Esophagus muscularis mucosa (tissue), 4 donors: ENCODE measurements at places on chromosomes 5 and 9. TPM values are rescaled to one million over a fixed set of nuclear protein-coding genes. Genes with fewer than 3 reads are reported as not detected.
A peak's percentile ranks its signal among the peaks of the same experiment; 100 is the strongest.

DNA sequence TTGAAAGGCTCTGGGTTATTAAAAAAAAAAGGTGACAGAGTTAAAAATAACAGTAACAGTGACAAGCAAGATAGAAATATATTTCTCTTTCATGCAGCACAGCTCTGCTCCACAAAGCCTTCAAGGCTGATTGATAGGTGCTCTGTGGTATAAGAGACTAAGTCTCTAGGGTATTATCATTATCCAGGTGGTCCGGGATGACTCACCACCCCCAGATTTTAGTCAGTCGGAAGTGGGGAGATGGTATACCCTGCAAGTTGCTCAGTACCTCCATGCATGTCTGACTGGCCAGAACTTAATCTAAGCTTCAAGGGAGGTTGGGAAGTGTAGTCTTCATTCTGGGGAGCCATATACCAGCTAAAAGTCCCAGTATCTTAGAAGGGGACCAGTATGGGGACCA is 76.1 kb downstream of the SLC1A3 start:
- DNase-seq, result no peak

DNA sequence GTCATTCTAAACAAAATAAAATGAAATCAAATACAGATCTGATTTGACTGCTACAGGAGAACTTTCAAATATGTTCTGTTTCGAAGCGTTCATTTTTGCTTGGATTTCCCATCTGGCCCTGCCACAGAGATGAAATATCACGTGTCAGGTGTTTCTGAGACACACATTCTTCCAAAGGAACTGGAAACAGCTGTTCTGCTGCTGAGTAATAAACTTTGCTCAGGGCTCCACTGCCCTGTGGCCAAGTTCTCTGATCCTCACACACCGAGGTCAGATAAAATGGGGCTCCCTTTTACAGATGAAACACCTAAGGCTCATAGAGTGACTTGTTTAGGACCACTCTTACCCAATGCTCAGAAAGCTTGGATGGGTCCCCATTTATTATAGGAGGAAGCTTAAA is 42.5 kb downstream of the FRMPD1 start:
- no peak for DNase-seq

DNA sequence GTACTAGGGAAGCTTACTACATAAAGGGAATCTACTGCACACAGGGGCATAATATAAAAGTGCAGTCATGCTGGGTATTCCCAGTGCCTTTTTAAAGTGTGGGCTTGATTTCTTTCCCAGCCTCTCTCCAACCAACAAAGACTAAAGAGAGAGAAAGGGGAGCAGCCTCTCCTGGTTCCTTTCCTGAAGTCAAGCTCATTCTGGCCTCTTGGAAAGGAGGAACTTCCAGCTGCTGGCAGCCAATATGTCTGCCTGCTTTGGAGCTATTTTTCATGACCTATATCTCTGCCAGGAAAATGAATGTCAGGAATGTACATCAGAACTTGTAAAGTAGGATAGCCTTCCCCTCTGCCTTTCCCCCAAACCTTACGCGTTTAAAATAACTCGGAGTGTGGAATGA is 57.1 kb downstream of the RAB3C start:
- no peak for DNase-seq

- peak; percentile 97 for DNase-seq
Observed at GRCh38 chr5:139439013-139439903, at the start of gene DNAJC18. Gene DNAJC18 (minus strand): TSS chr5:139439525. CDS start chr5:139439445, 80 bp downstream.

DNA sequence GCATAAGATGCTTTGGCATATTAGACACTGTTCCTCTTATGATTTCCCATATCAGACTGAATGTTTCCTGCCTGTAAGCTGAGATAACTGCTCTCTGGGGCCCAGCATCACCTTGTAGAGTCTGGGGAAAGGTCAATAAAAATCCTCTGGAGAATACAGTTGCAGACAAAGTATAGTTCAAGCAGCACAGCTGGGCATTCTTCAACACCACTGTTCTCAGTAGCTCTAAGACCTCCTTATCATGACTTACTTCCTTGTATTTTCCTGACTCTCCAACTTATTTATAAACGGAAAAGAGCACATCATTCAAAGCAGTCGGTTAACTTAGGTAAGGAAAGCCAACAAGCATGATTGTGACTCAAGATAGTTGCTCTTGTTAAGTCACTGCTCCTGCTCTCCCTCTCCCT is 208.7 kb upstream of the RASEF start:
- no peak for DNase-seq

DNA sequence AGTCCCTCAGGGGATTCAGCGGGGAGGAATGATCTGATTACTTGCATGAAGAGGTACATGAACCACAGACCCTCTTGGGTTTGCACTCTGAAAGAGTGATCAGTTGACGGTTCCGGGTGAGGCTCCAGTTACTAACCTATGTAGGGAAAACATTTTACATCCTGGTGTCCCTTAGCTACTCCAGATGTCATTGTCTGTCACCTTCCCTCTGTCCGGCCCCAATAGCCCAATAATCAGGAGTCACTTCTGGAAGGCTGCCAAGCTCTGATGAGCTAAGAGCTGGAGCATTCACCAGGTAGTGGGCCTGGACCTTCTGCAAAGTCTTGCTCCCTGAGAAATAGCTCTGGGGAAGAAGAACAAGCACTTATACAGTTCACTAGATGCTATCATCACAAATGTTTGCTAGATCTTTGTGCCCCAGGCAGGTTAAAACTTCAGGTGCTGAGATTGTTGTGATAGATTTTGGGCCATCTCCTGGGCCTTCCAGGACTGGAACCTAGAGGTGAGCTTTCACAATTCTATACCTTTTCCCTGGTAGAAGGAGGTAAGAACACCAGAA is 64.5 kb downstream of the ENTREP1 start:
- peak; percentile 86 for DNase-seq

DNA sequence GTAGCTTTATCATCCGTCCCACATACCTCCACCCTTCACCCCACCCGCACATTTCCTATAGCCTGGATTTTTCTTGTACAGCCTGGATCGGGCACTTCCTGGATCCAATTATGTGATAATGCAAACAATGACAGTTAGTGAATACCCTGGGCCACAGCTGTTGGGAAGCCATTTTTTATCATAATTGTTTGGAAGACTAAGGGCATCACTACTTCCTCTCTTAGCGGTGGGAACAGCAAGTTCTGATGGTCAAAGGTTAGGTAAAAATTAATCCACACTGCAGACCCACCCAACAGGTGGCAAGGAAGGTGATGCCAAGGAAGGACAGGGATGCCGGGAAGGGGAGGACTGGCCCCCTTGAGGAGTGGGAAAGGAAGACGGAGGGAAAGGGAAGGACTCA is 183.7 kb downstream of the SAXO1 start:
- no peak for DNase-seq

DNA sequence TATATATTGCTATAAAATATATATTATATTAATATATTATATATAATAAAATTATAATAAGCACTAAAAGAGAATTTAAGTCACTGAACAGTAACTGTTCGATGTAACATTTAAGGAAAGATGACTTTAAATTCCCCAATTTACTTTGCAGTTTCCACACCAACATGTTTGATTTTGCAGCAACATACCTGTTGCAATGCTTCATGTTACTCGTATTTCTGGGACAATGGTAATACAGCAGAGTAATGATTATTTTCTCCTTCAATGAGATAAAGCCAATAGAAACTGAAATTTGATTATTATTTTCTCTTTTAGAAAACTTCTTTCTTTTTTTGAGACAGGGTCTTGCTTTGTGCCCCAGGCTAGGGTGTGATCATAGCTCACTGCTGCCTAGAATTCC is 9.5 kb upstream of the NAA35 start:
- DNase-seq, result no peak

GRCh38 chr5:44536650-44537260 is 147.5 kb upstream of the FGF10 start:
- DNase-seq, result no peak

DNA sequence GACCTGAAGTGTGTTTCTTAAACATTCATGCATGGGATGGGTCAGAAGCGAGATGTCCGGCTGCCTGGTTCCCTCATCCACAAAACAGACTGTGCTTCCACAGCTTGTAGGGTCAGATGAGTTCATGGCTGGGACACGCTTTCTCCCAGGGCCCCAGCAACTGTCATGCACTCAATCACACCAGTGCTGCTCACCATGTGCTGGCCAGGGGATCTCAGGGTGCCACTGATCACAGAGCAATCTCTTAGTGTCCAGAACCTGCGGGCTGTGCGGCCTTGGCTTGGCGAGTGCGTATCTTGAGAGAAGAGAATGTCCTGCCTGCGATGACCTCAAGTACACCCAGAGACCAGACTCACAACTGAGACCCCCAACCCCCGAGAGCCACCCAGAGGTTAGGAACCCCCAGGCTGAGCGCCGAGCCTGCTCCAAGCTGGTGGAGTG is 26.0 kb upstream of the FCN2 start:
- no peak for DNase-seq

DNA sequence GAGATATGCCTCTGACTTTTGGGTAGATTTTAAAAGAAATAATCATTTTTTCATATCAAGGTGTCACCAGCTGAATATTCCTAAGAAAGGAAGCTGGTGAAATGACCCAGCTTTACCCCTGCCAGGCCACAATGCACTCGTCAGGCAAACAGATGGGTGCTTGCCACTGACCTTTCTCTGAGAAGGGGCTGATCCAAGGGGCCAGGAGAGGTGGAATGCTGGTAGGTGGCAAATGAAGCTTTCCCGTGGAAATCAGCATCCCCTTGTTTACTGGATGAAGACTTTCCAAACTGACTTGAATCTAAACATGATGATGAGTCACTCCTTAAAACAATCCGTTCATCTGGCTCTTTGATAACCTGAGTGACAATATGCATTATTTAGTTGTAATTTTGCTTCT is 44.3 kb upstream of the PLPP6 start:
- no peak for DNase-seq

The MSX2 gene
- 2.1 TPM for total RNA-seq

The SPAAR gene
- 2.1 TPM for total RNA-seq

The DBN1 gene
- total RNA-seq, result 92.2 TPM

The IL13 gene
- not detected for total RNA-seq

The RNF180 gene
- 17.9 TPM for total RNA-seq

The CKMT2 gene
- total RNA-seq, result 8.6 TPM

The YTHDC2 gene
- 15.0 TPM for total RNA-seq
